ENCODE measurements at places on chromosomes 5 and 9. TPM values are rescaled to one million over a fixed set of nuclear protein-coding genes. Genes with fewer than 3 reads are reported as not detected.

- H3K4me3 ChIP-seq, result no peak overlapping the region
- no peaks in the 10 kb centered on the region for H3K4me1 ChIP-seq
- DNase-seq, result no peak
- no peaks in the 10 kb centered on the region for H3K36me3 ChIP-seq
- no peak overlapping the region for H3K27ac ChIP-seq
These were observed 229.7 kb downstream of the MRPS30 start for GRCh38 chr5:45038366-45038987.

GRCh38 chr5:6745706-6746222, 32.5 kb downstream of the TENT4A start:
- no peaks in the 10 kb centered on the region for H3K27me3 ChIP-seq
- no peak overlapping the region for H3K27ac ChIP-seq
- peak; percentile 59 for DNase-seq
- no peak overlapping the region for H3K4me3 ChIP-seq
- no peaks in the 10 kb centered on the region for H3K4me1 ChIP-seq

DNA sequence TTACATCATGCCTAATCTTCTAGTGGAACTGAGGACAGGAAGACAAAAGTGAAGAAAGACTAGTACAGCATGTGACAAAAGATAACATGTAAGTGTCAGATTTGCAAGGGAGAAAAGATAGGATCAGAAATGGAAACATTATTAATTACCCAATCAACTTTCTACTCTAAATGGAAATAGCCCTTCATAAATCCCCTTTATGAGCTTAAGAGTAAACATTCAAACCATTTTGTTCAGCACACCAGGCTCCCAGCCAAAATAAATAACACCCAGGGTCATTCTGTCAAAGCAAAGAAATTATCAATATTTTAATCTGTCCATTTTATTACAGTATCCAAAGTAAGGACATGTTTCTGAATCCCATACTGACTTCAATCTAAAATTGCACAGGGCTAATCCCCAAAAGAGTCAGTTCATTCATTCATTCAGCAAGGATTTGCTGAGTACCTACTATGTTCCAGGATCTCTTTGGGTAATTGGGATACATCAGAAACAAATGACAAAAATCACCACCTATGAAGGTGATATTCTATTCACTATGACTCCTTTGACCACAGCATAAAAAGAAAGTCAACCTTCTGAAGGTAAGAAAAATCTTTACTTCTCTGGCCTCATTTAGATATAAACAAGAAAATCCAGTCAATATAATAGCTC, 5.3 kb downstream of the PRELID2 start:
- no peak overlapping the region for H3K27ac ChIP-seq
- H3K4me3 ChIP-seq, result no peak overlapping the region
- H3K4me1 ChIP-seq, result no peaks in the 10 kb centered on the region
- no peaks in the 10 kb centered on the region for H3K36me3 ChIP-seq
- no peaks in the 10 kb centered on the region for H3K27me3 ChIP-seq
- no peak for DNase-seq

DNA sequence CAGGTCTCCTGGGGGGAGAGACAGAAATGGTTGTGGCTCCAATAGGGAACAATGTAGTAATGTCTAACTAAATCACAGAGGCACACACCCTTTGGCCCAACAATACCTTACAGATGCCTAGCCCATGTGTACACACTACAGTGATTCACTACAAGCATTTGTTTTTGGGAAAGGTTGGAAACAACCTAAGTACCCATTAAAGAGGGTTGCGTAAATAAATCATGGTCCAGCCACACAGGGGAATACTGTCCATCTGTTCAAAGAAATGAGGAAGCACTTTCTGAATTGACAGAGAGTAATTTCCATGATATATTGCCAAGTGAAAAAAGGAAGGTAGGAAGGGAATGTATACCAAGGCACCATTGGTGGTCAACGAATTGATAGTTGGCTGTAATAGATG, 22.0 kb upstream of the GTF3C5 start:
- H3K27ac ChIP-seq, result no peak overlapping the region
- no peak for DNase-seq
- H3K4me1 ChIP-seq, result no peaks in the 10 kb centered on the region
- H3K36me3 ChIP-seq, result no peaks in the 10 kb centered on the region
- no peak overlapping the region for H3K4me3 ChIP-seq

GRCh38 chr5:130090569-130091270, 186.5 kb downstream of the CHSY3 start:
- no peaks in the 10 kb centered on the region for H3K4me1 ChIP-seq
- DNase-seq, result no peak
- no peak overlapping the region for H3K4me3 ChIP-seq
- H3K27ac ChIP-seq, result no peak overlapping the region
- no peaks in the 10 kb centered on the region for H3K27me3 ChIP-seq
- no peaks in the 10 kb centered on the region for H3K36me3 ChIP-seq

- no peak overlapping the region for H3K4me3 ChIP-seq
- no peaks in the 10 kb centered on the region for H3K36me3 ChIP-seq
- no peaks in the 10 kb centered on the region for H3K27me3 ChIP-seq
These were observed 161.1 kb downstream of the COL23A1 start for GRCh38 chr5:178429156-178429468.

DNA sequence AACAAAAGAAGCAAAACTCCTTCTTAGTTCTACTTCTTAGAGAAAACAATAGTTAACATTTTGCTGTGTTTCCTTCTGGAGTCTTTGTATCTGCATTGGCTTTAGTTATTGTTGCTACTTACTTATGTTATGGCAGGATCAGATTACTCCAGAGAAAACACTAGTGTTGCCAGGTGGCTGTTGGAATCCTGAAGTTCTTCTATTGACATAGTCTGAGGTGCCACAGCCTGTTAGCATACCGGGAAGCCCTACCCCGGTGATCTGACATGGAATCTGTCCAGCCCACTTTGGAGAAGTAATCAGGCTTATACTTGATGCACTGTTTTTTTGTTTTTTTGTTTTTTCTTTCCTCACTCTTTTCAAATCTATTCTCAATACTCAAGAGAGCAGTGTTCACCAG, 68.5 kb upstream of the CEP78 start:
- H3K27ac ChIP-seq, result no peak overlapping the region
- H3K27me3 ChIP-seq, result no peaks in the 10 kb centered on the region
- H3K36me3 ChIP-seq, result no peaks in the 10 kb centered on the region
- H3K4me3 ChIP-seq, result no peak overlapping the region
- no peak for DNase-seq
- H3K4me1 ChIP-seq, result no peaks in the 10 kb centered on the region

DNA sequence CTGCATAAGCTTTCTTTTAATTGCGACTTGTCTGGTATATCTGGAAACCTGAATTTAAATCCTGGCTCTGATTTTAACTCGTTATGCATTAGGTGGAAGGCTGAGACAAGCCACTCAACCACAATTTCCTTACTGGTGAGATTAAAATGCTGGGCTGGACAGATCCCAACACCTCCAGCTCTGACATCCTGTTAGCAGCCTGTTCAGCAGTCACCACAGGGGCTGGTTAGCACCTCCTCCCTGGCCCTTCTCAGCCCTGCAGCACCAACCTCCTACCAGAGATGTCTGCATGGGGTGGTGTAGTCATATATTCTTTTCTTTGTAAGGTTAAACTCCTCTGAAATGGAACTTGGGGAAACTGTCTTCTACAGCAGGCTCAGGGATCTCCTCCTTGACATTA, 156.5 kb upstream of the NFIL3 start:
- H3K4me3 ChIP-seq, result no peak overlapping the region
- H3K27ac ChIP-seq, result no peak overlapping the region
- no peaks in the 10 kb centered on the region for H3K4me1 ChIP-seq
- no peak for DNase-seq

- no peak overlapping the region for H3K4me3 ChIP-seq
- DNase-seq, result peak; percentile 47
- H3K4me1 ChIP-seq, result no peaks in the 10 kb centered on the region
- H3K36me3 ChIP-seq, result peaks cover 12% of the 10 kb centered on the region
These were observed 79.8 kb downstream of the RICTOR start for GRCh38 chr5:38994324-38994927.

DNA sequence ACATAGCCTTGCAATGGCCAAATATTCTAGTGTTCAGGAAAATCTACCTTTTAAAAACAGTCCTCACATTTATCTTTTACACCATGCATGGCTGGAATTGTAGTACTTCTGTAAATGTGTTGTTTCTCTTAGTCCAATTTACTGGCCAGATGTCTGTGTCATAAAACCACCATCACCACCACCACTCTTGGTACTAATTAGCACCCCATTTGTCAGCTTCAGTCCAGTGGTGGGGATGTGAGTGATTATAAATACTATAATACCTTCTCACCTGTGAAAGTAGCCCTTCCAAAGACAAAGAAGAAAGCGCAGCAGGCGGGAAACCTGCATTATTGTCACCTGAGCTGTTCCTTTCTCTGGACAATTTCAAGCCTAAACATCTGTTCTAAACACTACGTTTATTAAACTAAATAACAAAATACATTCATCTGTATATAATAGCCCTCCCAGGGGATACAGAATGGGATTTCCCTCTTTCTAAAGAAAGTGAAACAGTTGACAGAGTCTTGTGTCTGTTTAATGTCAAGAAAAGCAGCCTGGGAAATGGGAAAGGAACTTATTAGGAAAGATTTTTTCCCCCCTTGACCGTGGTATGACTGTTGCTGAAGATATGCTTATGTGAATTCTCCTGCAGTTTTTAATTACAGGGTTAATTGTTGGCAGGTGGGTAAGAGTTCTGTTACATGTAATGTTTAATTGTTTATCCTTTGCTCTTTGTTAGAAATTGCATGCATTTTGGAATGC, 144.5 kb upstream of the NUDT12 start:
- H3K4me3 ChIP-seq, result no peak overlapping the region
- H3K27me3 ChIP-seq, result no peaks in the 10 kb centered on the region
- no peak for DNase-seq
- H3K36me3 ChIP-seq, result no peaks in the 10 kb centered on the region
- H3K27ac ChIP-seq, result no peak overlapping the region
- H3K4me1 ChIP-seq, result no peaks in the 10 kb centered on the region

DNA sequence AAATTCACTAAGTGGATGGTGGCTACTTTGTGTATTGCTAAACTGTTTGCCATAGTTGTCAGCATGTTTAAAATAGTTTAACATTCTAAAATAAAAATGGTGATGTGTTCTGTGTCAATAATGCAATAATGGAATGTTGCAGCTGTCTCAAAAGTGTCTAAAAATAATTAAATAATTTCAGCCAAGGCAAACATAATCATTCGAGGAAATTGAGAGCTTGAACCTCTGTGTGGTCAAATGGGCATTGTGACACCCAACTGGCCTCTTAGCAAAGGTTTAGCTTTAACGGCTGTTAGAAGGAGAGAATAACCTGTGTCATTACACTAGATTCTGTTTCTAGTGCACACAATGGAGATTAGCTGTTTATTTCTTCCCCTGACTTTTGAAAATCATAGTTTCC, 278.5 kb downstream of the TMEM167A start:
- no peaks in the 10 kb centered on the region for H3K27me3 ChIP-seq
- no peak for DNase-seq
- no peak overlapping the region for H3K4me3 ChIP-seq
- H3K27ac ChIP-seq, result no peak overlapping the region
- H3K4me1 ChIP-seq, result no peaks in the 10 kb centered on the region

DNA sequence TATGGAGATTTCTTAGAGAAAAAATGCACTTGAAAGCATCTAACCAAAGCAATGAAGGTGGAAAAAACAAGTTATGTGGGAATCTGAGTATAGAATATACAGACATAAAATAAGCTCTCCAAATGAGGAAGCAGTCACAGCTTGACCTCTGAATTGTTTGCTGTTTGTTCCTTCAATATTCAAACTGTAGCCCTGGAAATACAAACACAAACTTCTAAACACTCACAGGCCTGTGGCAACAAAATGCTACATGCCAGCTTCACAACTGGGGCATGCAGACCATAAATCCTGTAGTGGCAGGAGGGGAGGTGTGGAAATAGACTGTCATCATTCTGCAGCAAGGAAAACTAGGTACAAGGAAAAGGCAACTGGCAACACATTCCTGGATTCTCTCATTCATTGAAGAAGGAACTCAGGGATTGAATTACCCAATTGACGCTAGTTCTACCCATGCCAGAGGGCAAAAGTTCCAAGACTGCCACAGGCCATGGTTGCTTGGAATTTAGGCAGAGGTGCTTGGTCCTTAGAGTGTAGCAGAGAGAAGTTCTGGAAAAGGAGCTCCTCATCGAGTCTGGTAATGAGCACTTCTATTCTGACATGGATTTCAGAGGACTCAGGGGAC, 349.6 kb downstream of the PDE4D start:
- H3K27me3 ChIP-seq, result no peaks in the 10 kb centered on the region
- no peak overlapping the region for H3K27ac ChIP-seq
- no peak for DNase-seq
- no peak overlapping the region for H3K4me3 ChIP-seq

GRCh38 chr9:130117816-130118632, 54.2 kb upstream of the NCS1 start:
- DNase-seq, result no peak
- H3K27ac ChIP-seq, result no peak overlapping the region
- no peaks in the 10 kb centered on the region for H3K27me3 ChIP-seq
- no peak overlapping the region for H3K4me3 ChIP-seq
- peaks cover 55% of the 10 kb centered on the region for H3K36me3 ChIP-seq

GRCh38 chr5:164721116-164721515, 1215.7 kb downstream of the MAT2B start:
- no peak for DNase-seq
- H3K36me3 ChIP-seq, result no peaks in the 10 kb centered on the region
- no peaks in the 10 kb centered on the region for H3K27me3 ChIP-seq
- no peaks in the 10 kb centered on the region for H3K4me1 ChIP-seq

DNA sequence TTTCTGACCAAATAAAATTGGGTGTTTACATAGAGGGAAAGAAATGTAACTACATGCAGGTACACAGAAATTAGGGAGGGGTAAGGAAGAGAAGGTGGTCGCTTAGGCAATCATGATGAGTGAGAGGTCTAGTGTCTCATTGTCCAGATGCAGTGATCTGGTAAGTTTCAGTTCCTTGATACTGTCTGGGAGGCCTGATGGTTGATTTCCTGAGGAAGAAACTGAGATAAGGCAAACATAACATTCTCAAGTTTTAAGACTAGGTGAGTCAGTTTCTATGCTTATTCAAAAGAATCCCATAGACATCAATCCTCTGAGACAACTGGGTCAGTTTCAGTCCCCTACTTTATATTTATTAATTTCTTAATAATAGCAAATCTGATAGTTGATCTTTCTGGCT, 843.3 kb upstream of the CDH10 start:
- H3K4me3 ChIP-seq, result no peak overlapping the region
- no peaks in the 10 kb centered on the region for H3K36me3 ChIP-seq
- H3K4me1 ChIP-seq, result no peaks in the 10 kb centered on the region
- H3K27ac ChIP-seq, result no peak overlapping the region
- H3K27me3 ChIP-seq, result no peaks in the 10 kb centered on the region

DNA sequence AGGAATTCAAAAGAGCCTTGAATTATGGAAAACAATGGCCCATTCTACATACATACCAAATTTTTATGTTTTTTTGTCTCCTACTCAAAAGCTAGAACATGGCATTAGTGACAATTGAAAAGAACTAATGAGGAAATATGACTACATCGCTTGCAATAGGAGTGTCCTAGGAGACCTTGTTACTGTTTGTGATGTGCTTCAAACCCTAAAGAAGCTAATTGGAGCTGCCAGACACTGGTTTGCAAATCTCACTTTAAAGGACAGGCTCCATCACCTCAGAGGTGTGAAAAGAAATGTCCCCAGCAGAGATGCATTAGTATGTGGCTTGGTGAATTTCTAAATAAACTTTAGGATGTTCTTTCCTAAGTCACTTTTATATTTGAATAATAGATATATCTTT, 354.2 kb upstream of the EFNA5 start:
- H3K4me3 ChIP-seq, result no peak overlapping the region
- no peak overlapping the region for H3K27ac ChIP-seq
- no peaks in the 10 kb centered on the region for H3K36me3 ChIP-seq

Gene COL15A1
- not detected for total RNA-seq

Gene SPAG8
- 2.3 TPM for total RNA-seq

Gene PCDHB8
- not detected for total RNA-seq

Gene GRXCR2
- not detected for total RNA-seq

Gene LEAP2
- total RNA-seq, result 8.5 TPM

Gene LHFPL2
- total RNA-seq, result 2.1 TPM

Gene AHRR
- total RNA-seq, result 1.4 TPM

Gene SLCO6A1
- total RNA-seq, result not detected

Measured in naive thymus-derived CD4-positive, alpha-beta T cell (primary cell).